ENCODE measurements at places on chromosomes 2 and 18.

GRCh38 chr2:39361511-39361910, 75.6 kb downstream of the MAP4K3 start:
- DNase-seq, result no peak

GRCh38 chr2:235551965-235552364, 58.1 kb downstream of the AGAP1 start:
- DNase-seq, result no peak

DNA sequence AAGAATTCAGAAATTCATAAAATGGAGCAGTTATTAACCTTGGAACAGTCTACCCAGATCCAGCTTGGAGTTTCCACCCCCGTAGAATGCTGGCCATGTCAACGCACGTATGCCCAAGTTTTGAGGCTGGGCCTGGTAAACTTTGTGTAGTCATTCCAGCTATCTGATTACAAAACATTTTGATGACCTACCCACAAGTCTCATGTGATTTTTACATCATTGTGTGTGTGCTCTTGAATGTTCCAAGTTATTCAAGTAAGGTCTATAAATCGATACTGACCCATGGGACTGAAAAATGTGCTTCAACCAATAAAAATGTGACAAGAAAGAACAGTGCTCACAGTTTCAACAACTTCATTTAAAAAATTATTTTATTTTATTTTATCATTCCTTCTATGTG, 32.5 kb upstream of the ICOS start:
- DNase-seq, result no peak

DNA sequence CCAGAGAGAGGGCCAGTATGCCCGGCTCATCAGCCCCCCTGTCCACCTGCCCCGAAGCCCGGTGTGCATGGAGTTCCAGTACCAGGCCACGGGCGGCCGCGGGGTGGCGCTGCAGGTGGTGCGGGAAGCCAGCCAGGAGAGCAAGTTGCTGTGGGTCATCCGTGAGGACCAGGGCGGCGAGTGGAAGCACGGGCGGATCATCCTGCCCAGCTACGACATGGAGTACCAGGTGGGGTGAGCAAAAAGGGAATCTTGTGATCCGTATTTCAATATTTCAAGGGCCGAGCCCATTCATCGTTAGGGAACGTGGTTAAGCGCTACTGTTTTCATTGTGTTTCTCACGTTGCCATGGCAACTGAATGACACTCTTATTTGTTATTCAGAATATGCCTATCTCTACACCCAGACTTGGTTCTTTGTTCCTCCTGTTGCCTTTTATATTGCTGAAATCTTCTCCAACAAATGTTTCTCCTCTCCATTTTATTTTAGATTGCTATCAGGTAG, 81.5 kb downstream of the NRP2 start:
- no peak for DNase-seq

GRCh38 chr2:208373460-208374089, 33.0 kb upstream of the PTH2R start:
- no peak for DNase-seq

GRCh38 chr18:63189817-63190216, 129.8 kb downstream of the BCL2 start:
- no peak for DNase-seq
